Putamen (tissue), 1 donor: ENCODE measurements at places on chromosomes 2 and 18.
A peak's percentile ranks its signal among the peaks of the same experiment; 100 is the strongest.

GRCh38 chr2:173523497-173523896 is 168.8 kb downstream of the CDCA7 start:
- no peak for DNase-seq

DNA sequence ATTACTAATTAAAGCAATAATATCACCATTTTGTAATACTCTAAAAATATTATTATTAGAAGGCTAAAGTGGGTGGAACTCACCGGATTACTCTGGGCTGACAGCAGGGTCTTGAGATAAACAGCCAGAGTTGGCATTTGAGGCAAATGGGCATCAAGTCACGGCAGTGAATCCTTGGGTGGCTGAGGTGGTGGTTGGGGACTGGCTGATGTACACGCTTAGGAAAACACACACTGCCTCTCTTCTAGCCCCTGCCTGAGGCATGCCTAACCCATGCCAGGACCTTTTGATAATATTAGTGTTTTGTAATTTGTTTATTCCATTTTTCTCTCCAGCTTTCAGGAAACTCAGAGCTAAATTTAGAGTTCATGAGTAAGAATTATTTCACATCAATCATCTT is 76.8 kb downstream of the ACKR3 start:
- DNase-seq = no peak

DNA sequence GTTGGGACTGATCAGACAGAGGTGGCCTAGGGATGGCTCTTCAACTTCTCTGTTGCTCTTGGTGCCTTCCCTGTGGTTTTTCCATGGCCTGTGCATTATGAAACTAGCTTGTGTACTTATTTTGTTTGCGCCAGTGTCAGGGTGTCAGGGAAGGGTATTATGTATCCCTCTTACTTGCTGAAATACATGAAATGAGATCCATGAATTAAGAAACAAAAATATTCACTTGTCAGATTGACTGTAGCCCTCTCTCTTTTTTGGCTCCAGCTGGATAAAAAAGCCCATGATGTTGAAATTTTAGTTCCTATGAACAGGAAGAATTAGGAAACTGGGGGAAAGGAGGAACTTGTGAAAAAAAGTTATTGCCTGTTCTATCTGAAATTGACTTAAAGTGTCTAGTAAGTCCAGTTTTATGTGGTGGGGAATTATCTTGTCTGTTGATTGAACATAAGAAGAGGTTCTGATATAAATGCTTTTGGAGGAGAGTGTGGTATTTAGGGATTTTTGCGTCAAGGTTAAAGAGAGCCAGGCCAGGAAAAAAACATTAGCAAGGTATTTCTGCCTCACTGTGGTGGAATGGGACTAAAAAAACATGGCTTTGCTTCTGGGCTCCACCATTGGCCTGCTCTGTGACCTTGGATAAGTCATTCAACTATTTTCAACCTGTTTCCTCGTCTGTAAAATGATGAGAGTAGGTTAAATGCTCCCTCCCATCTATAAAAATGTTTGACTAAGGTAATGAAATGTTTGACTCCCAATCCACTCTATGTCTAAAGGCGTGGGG is 12.0 kb downstream of the UGP2 start:
- DNase-seq = no peak

- no peak for DNase-seq
Measured at GRCh38 chr2:205858275-205858674, 176.0 kb downstream of the NRP2 start.

DNA sequence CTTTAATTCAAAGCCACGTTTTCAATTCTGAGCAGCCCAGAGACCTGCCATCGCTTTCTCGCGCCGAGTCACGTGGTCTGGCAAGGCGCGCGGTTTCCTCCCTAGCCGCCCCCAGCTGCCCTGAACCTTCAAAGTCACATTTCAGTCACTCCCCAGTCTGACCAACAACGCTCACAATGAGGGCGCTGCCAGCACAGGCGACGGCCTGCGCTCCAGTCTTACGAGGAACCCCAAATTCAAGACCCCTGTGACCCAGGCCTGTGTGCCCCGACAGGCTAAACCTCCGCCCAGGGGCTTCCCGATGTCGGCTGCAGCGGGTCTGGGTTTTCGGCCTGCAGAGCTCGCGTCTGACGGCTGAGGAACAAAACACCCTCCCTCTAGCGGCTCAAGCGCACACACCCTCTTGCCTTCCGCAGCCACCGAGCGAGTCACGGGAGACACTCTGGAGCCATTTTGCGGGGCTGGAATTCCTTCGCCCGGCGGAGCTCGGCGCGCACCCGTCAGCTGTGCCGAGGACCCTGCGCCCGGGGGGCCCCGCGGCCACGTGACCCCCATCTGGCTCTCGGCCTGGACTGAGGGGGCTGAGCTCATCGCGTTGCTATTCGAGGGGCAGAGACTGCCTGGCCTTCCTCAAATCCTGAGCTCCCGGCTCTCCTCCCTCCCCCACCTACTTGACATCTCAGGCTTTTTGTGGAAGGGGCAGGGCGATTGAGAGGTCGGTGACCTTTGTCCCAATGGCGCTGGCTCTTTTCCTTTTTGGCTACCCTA is 69.9 kb upstream of the ITGB6 start:
- DNase-seq = peak; percentile 62

DNA sequence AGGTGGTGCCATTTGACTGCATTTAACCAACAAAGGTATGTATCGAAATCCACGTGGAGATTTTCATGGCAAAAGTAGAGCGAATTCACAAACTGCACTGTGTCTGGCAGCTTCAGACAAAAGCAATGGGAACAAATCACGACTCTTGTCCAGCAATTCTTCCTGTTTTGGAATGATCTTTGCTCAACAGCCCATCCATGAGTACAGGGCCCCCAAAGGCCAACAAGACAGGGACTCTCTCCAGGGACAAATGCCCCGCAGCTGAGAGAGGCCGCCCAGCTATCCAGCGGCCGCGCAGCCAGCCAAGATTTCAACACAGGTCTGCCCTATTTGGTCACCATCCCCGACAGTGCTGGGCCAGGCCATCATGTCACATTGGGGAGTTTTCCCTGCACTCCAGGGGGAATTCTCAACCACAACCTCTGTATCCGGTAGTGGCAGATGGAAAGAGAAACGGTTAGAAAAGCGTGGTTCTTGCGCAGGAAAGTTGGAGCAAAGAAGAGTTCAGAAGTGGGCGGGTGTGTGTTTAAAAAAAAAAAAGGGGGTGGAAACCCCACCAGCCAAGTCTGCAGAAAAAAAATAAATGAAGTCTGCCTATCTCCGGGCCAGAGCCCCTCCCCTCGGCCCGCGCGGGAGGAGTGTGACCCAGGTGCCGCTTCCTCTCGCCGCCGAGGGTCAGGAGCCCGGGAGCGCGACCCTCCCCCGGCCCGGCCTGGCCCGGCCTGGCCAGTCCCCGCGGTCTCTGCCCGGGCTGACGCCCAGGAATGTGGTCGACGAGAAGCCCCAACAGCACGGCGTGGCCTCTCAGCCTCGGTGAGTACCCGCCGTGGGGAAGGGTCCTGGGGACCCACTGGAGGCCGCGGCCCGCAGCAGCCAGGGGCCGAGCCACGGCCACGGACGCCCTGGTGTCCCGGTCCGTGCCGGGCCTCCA is at the start of gene GYPC:
Gene GYPC (plus strand): TSS at position 659 of the 931 bp plus-strand sequence. CDS start 106 bp downstream, at position 765.
- DNase-seq = no peak

DNA sequence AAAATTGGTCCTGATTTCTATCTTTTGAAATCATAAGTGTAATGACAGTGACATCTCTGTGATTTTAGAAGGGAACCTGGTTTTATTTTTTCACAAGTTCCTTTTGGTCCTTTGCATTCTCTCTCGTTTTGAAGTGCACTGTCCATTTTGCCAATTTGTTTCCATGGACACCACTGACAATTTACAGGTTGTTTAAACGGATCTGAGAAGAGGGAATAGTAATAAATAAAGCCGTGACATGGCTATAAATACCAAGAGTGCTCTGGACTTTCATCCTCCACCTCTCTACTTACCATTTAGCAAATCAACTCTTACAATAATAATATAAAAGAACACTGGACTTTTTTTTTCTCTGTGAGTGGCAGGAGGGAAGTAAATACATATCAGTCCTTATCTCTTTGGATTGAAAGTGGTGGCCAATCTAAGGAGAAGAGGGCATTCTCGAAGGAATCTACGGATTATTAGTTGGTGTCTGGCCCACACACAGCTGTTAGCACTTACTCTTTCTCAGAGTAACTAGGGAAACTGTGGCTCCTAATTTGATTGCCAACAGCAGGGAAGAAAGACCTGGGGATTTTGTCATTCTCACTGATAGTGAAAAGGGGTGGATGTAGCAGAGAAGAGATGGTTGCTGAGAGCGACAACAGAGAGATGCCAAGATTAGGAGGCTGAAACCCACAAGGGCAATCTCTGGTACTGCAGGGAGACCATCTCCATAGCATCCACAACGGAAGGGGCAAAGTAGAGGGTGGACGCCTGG is 108.7 kb upstream of the FSHR start:
- no peak for DNase-seq

DNA sequence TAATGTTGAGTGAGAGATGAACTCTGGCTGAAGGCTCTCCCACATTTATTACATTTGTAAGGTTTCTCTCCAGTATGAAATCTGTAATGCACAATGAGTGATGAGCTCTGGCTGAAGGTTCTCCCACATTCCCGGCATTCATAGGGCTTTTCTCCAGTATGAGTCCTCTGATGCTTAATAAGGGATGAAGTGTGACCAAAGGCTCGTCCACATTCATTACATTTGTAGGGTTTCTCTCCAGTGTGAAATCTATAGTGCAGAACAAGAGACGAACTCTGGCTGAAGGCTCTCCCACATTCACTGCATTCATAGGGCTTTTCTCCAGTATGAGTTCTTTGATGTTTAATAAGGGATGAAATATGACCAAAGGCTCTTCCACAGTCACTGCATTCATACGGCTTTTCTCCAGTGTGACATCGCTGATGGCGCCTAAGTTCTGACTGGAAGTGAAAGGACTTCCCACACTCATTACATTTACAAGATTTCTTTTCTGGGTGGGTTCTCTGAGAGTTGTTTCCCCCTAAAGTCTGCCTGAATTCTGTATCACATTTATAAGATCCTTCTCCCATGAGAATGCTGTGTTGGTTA is 10.2 kb downstream of the ZNF514 start:
- DNase-seq = no peak

DNA sequence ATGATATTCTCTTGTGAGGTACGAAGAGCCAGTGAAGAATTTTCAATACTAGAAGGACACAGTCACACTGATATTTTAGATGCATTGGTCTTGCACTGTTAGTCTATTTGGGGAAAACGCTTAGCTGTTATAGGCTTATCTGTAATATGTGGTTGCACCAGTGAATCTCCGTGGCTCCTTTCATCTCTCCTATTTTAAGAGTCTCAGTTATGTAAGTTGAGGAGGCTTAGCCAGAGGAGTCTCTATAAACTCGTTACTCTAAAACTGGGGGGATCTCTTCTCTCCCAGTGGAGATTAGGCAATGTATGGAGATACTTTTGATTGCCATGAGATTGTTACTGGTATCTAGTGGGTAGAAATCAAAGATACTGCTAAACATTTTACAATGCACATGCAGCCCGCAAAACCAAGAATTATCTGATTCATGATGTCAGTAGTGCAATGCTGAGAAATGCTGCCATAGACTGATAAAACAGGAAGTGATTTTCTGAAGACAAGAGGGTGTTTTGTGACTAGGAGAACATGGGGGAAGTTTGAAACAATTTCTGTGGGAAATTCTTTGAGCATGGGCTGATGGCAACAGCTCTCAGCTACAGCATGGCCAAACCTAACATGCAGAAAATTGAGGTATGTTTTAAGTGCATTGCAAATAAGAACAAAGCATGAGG is 339.1 kb downstream of the SOX11 start:
- no peak for DNase-seq

DNA sequence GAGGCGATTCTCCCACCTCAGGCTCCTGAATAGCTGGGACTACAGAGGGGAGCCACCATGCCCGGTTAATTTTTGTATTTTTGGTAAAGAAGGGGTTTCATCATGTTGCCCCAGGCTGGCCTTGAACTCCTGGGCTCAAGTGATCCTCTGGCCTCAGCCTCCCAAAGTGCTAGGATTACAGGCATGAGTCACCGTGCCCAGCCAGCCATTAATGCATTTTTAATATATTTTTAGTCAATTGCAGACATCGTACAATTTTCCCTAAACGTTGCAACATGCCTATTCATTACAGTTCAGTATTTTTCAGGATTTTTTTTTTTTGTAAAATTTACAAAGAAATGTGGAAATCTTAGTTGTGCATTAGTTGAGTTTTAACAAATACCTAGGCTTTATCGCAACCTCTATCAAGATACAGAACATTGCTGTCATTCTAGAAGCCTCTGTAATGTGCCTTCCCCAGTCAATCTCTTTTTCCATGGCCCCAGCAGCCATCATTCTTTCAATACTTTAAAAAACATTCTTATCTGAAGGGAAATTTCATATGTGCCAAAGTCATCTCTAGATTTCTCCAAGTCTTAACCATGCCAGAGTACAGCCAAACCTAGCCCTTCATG is 14.7 kb downstream of the NABP1 start:
- DNase-seq = no peak

DNA sequence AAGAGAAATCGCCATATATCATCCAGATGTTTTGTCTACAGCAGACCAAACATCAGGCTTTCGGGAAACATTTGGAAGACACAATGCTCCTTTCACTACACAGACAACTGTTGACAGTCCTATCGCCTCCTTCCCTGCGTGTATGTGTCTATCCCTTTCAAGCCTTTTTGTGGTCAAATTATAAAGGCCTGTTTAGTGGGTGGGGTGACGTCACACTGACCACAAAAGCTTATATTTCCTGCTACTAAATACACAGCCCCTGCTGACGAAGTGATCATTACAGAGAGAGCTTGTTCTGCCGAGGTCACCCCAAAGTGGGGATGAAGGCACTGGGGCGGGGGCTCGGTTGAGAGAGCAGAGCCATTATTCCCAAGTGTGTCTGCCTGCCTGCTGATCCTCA is 302.7 kb upstream of the TNP1 start:
- DNase-seq = peak; percentile 84

DNA sequence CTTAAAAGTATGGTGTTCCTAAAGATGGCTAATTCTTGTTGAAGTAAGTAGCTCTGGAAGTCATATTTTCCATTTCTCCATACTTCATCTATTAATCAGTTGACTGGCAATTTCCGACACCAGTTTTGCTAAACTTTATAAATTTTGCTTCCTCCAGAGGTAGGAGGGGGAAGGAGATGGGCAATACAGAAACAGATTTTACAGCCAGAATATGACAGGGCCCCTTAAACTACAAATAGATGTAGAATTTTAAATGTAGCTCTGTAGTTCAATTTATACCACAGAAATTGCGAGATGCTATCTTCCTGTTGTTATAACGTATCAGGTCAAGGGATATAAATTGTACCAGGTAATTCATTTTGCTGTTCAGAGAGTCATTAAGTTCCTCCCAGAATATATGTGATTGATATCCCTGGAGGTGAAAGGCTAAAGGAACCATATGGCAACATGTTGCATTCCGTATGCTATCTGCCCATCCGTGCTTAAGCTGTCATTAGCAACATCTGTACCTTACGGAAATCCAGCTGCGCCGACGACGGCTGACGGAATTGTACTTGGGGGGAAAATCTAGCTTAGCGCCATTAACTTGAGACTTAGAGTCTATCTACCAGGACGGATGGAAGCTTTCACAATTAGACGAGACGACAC is 8.4 kb upstream of the NR4A2 start:
- DNase-seq = peak; percentile 39

- DNase-seq = no peak
Measured at GRCh38 chr2:96763511-96764252, 3.0 kb downstream of the CNNM4 start.
